ENCODE measurements at places on chromosomes 7 and 10. TPM values are rescaled to one million over a fixed set of nuclear protein-coding genes. Genes with fewer than 3 reads are reported as not detected.
A peak's percentile ranks its signal among the peaks of the same experiment; 100 is the strongest.

GRCh38 chr10:125880719-125881118, 373 bp downstream of the DHX32 start:
- no peak overlapping the region for H3K27ac ChIP-seq
- H3K27me3 ChIP-seq = no peaks in the 10 kb centered on the region
- no peak for DNase-seq
- no peak overlapping the region for H3K4me3 ChIP-seq

DNA sequence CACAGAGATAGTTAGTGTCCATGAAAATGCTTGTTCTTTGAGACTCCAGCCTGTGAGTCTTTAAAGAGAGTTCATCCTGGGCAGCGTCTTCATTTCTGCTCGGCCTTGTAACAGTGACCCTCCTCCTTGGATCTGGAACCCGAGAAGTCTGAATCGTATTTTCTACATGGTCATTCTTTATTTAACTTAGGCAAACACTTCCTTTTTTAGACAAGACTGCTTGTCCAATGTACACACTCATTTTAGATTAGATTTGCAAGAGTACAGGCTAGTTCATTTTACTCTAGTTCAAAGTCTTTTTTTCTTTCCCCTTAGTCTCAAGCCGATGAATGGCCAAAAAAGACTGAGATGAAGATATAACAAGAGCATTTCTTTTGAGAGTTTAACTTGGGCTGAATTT, 133.5 kb downstream of the CHN2 start:
- H3K4me3 ChIP-seq = no peak overlapping the region
- no peak for DNase-seq
- no peaks in the 10 kb centered on the region for H3K36me3 ChIP-seq

- no peaks in the 10 kb centered on the region for H3K36me3 ChIP-seq
- H3K27ac ChIP-seq = peak overlapping the region; percentile 85
- no peak overlapping the region for H3K4me3 ChIP-seq
- DNase-seq = no peak
- no peaks in the 10 kb centered on the region for H3K27me3 ChIP-seq
- peaks cover 55% of the 10 kb centered on the region for H3K4me1 ChIP-seq
Measured at GRCh38 chr7:151426904-151427704, 12.8 kb downstream of the CRYGN start.

DNA sequence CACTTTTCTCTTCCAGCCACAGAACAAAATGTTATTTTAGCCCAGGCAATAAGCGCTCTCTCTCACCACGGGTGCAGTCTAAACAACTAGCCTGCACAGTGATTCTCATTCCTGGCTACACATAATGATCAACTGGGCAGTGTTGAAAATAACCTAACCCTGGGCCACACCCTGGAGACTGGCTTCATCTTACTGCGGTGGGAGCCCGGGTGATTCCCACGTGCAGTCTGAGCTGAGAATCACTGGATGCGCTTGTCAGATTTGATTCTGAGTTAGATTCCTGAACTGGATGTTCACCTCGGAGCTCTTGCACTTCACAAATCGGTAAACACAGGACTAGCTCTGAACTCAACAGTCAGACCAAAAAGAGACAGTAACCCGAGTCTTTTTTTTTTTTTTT, 14.9 kb downstream of the ZC3HAV1 start:
- no peaks in the 10 kb centered on the region for H3K36me3 ChIP-seq
- H3K27me3 ChIP-seq = no peaks in the 10 kb centered on the region
- H3K4me3 ChIP-seq = no peak overlapping the region
- peak overlapping the region; percentile 13 for H3K27ac ChIP-seq

DNA sequence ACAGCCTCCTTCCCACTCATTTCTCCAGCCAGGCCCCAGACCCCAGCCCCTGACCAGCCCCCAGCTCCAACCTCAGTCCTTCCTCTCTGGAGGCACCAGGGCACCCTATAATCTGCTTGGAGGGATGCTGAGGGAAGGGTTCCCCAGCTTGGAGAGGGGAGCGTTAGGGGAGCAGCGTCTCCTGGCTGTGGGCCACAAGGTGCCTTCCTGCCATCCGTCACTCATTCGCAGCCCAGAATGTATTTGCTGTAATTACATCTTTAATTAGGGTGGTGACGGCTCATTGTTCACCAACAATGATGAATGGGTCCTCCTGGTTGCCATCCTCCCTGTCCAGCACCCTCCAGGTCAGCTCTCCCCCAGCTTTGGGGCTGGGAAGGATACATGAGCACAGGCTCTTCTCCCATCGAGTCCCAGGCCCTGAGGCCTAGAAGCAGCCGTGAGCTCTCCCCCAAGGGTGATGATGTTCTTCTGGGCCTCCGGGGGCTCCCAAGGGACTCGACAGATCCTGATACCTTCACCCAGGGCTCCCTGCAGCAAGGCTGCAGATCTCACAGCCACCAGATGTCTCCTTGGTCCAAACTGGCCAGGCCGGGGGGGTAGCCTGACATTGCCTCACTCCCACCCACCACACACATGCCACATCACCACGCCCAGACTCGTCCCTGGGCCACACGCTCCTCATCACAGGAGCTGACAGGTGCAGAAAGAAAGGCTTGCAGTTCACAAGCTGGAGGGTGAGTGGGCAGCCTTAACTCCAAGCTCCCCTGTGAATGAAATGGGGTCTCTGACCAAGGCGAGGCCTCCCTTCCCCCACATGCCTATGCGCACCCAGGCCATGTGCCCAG, 26.8 kb downstream of the POLL start:
- DNase-seq = no peak
- H3K27ac ChIP-seq = no peak overlapping the region
- peaks cover 3% of the 10 kb centered on the region for H3K4me1 ChIP-seq
- H3K36me3 ChIP-seq = no peaks in the 10 kb centered on the region
- no peak overlapping the region for H3K4me3 ChIP-seq
- peaks cover 1% of the 10 kb centered on the region for H3K27me3 ChIP-seq

DNA sequence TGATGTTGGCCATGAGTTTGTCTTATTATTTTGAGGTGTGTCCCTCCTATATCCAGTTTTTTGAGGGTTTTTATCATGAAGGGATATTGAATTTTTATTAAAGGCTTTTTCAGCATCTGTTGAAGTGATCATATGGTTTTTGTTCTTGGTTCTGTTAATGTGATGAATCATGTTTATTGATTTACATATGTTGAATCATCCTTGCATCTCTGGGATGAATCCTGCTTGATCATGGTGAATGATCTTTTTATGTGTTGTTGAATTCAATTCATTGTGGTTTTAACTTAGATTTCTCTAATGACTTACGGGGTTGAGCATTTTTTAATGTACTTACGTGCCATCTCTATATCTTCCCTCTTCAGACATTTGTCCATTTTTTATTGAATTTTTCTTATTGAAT, 22.9 kb downstream of the DLD start:
- DNase-seq = no peak
- no peaks in the 10 kb centered on the region for H3K4me1 ChIP-seq
- H3K27ac ChIP-seq = no peak overlapping the region
- H3K4me3 ChIP-seq = no peak overlapping the region

DNA sequence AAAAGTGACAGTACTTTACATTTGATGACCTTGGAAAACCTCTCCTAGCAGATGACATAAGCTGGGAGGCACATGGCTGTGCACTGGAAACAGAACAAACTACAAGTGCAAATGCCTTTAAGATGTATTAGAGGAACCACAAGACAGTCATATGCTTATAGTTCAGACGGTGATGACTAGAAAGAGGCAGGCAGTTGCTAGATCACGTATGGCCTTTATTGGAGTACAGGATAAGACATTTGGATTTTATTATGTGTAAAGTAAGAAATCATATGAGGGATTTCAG, 290.0 kb downstream of the SORCS1 start:
- no peaks in the 10 kb centered on the region for H3K4me1 ChIP-seq
- no peak for DNase-seq
- H3K36me3 ChIP-seq = no peaks in the 10 kb centered on the region
- no peak overlapping the region for H3K27ac ChIP-seq
- H3K27me3 ChIP-seq = no peaks in the 10 kb centered on the region

Gene ESYT2
- 82.5 TPM for total RNA-seq

Gene MCMBP
- 53.0 TPM for total RNA-seq

Gene ERVW-1
- not detected for total RNA-seq

Gene LIPM
- total RNA-seq = not detected

Measured in vagina (tissue), 2 donors.